ENCODE measurements at places on chromosomes 7 and 10. TPM values are rescaled to one million over a fixed set of nuclear protein-coding genes. Genes with fewer than 3 reads are reported as not detected.

CPEB3 gene
- 0.39 TPM for polyA plus RNA-seq

INA gene
- polyA plus RNA-seq = 3.4 TPM

ATOH7 gene
- polyA plus RNA-seq = 0.04 TPM

FAM241B gene
- 8.3 TPM for polyA plus RNA-seq

GALNT17 gene
- not detected for polyA plus RNA-seq

ANKRD16 gene
- 6.0 TPM for polyA plus RNA-seq

ACTL6B gene
- polyA plus RNA-seq = not detected

CACNA2D1 gene
- 1.8 TPM for polyA plus RNA-seq

GPC2 gene
- 0.55 TPM for polyA plus RNA-seq

ELMO1 gene
- polyA plus RNA-seq = 0.17 TPM

TRIM74 gene
- not detected for polyA plus RNA-seq

ZNF37A gene
- polyA plus RNA-seq = 8.7 TPM

STRA8 gene
- not detected for polyA plus RNA-seq

MOGAT3 gene
- not detected for polyA plus RNA-seq

ZNF273 gene
- 4.7 TPM for polyA plus RNA-seq

CCDC172 gene
- not detected for polyA plus RNA-seq

PHKG1 gene
- polyA plus RNA-seq = 0.49 TPM

CCM2 gene
- polyA plus RNA-seq = 70.0 TPM
